Mesothelial cell of epicardium (in vitro differentiated cells): ENCODE measurements at places on chromosomes 3 and 15.

GRCh38 chr3:87313641-87314040 lies 37.3 kb upstream of the POU1F1 start:
- no peaks in the 10 kb centered on the region for H3K36me3 ChIP-seq
- no peaks in the 10 kb centered on the region for H3K27me3 ChIP-seq
- H3K4me1 ChIP-seq: peaks cover 10% of the 10 kb centered on the region
- DNase-seq: no peak
- no peak overlapping the region for H3K27ac ChIP-seq

DNA sequence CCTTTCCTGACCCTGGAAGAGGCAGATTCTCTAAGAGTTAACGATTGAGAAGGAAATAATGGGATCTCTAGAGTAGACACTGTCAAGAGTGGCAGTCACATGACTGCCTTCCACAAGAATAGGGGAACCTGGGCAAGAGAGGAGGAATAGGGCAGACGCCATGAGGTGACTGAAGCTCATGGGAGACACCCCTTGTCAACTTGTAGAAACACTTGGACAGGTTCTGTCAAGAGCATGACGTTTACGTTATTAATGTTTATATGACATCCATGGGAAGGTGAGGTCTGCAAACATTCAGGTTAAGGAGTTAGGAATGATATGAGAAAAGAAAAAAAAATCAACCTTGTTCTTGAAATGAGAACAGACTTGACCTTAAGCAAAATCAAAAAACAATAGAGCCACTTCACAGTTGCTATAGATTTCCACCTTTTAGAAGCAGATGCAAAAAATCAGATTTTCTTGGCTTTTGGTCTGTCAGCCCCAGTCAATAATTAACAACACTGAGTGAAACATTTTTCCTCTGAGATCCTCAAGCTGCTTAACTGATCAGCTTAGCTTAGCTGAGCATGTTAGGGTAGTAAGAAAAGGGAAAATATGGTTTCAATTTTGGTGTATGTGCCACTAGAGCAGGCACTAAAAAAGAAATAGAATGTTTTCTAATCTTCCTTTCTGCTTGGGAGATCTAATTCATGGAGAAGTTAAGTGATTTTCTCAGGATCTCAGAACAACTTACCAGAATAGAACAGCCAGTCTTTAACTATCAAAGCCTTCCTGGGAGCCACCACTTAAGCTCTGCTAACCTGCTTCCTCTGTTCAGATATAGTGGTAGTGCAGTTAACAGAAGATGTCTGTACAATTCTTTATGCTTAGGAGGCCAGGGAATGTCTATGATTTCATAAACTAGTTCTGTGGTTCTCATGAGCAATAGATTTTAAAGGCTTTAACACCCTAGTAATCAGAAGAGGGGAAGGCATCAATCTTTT lies 116.9 kb downstream of the B3GALNT1 start:
- DNase-seq: no peak
- H3K36me3 ChIP-seq: no peaks in the 10 kb centered on the region
- no peaks in the 10 kb centered on the region for H3K27me3 ChIP-seq

DNA sequence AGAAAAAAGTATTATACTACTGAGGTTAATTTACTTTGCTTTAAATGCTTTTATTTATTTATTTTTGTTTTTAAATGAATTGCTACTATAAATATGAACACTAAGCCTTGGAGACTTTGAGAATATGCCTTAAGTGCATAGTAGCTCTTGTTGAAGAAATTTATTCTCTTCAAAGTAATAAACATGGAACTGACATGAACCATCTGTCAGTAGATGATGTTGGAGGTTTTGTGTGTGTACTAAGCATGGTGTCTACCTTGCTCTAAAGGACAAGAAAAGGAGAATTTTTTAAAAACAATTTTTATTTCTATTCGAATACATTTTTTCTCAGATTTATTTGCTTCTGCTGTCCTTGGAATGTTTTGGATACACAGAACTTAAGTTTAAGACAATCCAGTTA lies 81.1 kb upstream of the PDZRN3 start:
- H3K27ac ChIP-seq: no peak overlapping the region
- no peak overlapping the region for H3K4me3 ChIP-seq
- no peak for DNase-seq

- H3K27me3 ChIP-seq: no peaks in the 10 kb centered on the region
- H3K4me1 ChIP-seq: no peaks in the 10 kb centered on the region
- H3K36me3 ChIP-seq: peaks cover 2% of the 10 kb centered on the region
- no peak for DNase-seq
These were observed 21.9 kb downstream of the OXNAD1 start for GRCh38 chr3:16286751-16287543.

GRCh38 chr15:63572749-63573464 lies 24.3 kb upstream of the FBXL22 start:
- H3K27me3 ChIP-seq: no peaks in the 10 kb centered on the region
- no peak overlapping the region for H3K27ac ChIP-seq
- DNase-seq: no peak
